Stimulated activated naive CD4-positive, alpha-beta T cell treated with Interleukin-2 at 50 U/mL for 16 hours (primary cell): ENCODE measurements at places on chromosomes 2 and 18.

- no peak for DNase-seq
These were observed 82.4 kb downstream of the CTIF start for GRCh38 chr18:48621240-48621639.

DNA sequence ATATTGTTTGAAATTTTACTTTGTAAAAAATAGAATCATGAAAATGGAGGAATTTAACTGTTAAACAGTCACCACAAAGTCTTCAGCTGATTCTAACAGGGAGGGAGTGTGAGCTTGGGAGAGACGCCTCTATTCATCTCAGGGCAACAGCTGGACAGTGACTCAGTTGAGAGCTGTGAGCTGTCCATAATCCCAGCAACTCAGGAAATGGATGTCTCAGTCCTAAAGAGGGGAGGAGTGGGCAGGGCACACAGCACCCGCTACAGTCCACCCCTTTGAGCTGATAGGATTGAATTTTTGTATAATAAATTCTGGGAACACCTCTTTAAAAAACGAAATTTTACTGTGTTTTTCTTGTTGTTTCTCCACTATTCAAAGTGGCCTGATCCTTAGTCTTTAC, 255.1 kb upstream of the THUMPD2 start:
- no peak for DNase-seq

DNA sequence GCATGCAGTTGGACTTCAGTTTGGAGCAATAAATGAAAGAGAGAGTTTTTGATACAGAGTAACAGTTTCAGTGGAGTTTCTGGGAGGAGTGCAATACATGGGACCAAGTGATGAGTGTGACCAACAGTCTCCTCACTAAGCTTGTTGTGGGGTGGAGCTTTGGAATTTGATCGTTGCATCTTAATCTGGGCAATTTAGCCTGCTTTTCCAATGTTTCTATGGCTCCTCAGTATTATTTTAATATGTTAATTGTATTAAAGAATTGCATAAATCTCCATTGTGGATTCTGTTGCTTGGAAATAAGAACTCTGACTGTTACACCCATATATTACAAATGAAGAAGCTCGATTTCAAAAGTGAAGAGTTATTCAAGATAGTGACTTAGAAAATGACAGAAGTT, 446.6 kb upstream of the LRATD1 start:
- DNase-seq: no peak

GRCh38 chr2:114442510-114442909, at the start of gene DPP10:
Gene DPP10, plus strand, starts transcription at chr2:114442641.
- DNase-seq: no peak

- DNase-seq: no peak
These were observed 170.1 kb upstream of the REV1 start for GRCh38 chr2:99659874-99660273.

DNA sequence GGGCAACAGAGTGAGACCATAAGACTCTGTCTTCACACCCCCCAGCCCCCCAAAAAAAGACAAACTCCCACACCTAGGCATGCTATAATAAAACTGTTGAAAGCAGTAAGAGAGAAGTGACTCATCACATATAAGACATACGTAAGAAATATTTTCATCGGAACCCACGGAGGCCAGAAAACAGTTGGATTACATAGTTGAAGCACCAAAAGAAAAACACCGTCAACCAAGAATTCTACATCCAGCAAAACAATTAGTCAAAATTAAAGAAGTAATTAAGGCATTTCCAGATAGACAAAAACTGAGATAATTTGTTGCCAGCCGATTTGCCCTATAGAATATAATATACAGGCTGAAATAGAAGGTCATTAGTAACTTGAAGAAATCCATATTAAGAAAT, 128.7 kb downstream of the VAPA start:
- DNase-seq: no peak

DNA sequence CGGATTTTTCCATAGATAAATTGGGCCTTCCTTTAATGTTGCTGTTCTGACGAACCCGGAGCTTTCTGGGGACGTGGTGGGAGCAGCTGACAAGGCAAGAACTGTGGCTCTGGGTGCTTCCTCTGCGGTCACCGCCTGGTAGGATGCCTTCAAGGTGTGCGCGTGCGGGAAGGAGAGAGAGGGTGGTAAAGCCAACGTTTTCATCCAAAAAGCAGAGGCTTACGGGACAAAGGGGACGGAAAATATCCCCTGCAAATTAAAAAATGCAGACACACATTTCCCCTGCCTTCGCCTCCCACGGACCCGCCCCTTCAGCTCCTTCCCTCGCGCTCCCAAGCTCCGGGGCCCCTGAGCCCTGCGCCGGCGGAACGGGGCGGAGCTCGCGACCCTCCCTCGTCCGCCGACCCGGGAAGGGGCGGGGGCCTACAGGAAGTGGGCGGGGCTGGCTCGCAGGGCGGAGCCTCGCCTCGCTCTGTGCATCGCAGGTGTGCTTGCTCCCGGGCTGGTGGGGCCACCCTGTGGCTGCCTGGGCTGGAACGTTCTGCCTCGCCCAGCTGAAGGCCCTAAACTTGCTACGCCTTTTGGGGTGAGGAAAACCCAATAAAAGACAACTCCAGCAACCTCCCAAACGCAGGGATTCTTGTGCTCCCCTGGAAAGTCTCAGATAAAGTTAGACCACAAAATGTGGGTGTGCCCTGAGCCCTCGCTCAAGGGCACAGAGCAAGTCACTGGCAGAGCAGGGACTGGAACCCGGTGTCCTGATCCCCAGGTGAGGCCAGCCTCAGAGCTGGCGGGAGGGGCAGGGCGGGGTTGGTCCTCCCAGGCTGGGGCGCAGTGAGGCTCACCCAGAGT, 25.4 kb upstream of the SLC66A3 start:
- peak; percentile 68 for DNase-seq

- no peak for DNase-seq
These were observed 35.4 kb upstream of the METAP1D start for GRCh38 chr2:171964308-171964707.

GRCh38 chr18:55400081-55400480, 187.9 kb downstream of the TCF4 start:
- no peak for DNase-seq

GRCh38 chr2:148901142-148901541, 26.1 kb downstream of the KIF5C start:
- no peak for DNase-seq

DNA sequence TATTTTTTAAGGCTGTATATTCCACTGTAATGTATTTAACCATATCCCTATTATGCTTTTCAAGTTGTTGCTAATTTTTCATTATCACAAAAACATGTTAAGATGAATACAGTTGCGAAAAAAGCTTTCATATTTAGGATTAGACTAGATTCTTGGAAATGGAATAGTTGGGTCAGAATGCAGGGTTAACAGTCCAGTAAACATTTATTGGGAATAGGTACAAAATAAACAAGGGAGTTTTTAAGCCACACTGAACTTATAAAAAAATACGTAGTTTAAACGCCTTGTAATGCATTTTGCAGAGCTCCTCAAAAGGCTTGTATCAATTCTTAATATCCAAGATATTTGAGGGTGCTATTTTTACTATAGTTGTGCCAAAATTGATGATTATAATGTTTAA, 35.6 kb downstream of the RPE start:
- no peak for DNase-seq

DNA sequence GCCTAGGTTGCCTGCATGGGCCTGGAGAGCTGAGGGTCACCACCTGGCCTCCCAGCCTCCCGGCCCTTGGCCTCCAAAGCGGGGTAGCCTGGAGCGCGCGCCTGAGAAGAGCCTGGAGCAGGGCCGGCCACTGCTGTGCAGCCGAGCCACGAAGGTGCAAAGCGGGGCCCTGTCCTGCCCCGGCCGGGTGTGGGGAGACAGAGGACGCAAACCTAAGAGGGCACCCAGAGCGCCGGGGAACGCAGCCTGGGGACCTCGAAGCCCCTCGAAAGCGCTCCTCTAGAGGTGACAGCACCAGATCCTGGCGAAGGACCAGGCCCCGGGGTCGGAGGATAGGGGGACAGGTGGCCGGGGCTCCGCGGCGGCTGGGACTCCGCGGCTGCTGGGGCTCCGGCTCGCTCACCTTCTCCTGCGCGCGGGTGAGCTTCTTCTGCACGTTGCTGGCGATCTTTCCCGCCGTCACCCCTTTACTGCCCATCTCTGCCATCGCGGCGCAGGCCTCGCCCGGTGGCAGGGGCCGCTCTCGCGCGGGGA, 430 bp downstream of the BIN1 start:
- DNase-seq: no peak

GRCh38 chr2:146806364-146807005, 1038.3 kb upstream of the ACVR2A start:
- no peak for DNase-seq
